T-helper 9 cell (primary cell): ENCODE measurements at places on chromosomes 5 and 9.

GRCh38 chr9:90099262-90099963 lies 494.6 kb downstream of the GADD45G start:
- DNase-seq, result no peak

DNA sequence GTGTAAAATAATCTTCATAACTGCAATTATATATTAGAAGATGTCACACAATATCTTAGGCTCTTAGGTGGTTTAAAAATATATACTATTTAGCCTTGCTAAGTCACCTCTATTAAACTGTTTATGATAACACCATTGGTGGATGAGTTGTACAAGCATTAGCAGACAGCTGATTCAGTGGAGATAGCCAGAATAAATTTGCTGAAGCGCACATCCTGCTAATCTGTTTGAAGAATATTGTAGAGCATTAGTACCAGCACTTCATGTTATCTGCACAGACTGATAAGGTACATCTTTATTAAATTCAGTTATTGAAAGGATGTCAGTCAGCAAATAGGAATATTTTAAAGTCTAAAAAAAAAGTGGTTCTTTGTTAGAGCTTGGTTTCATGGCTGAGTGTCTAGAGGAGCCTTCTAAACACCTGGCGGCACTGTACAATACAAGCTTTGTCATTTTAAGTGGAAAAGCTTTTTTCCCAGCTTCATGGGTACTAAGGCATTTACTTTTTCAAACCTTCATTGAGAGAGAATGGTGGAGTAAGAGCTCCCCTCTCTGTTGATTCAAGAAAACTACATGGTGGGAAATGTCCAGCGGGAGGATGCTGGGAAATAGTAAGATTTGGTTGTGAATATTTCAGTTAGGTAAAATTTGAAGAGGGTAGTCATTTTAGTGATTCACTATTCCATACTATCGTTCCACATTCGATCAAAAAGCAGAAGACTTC lies 275.1 kb downstream of the SLF1 start:
- DNase-seq, result no peak

GRCh38 chr9:134992755-134993124 lies 75.0 kb upstream of the FCN1 start:
- no peak for DNase-seq

DNA sequence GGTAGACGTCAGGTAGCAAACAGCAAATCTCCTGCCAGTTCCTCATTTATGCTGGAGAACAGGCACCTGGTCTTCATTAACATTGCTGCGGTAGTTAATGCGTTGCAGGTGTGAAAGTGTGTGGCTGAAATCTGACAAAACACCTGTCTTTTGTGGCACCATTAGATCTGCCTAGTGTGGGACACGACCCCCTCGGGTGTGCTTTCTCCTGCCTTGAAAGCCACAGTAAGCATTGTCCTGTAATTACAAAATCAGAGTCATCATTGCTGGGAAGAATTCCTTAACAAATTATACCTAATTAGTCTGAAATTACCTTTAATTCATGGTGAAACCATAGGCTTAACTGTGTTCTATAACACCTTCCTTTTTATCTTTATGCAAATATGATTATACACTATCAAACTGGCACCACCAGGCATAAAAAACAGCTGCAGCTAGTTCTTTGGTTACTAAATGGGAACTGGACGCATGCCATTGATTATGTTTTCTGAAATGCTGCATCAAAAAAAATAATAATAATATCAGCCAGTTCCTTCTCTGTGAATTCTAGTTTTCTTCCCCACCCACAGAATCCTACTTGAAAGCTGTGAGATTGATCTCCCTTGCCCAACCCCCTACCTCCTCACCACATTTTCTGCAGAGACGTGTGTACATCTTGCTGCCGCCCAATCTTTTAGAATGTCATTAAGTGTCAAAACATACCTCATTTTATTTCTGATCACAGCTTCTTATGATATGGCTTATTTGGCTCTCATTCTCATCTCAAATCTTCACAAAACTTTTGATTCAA lies 374.0 kb downstream of the NFIB start:
- no peak for DNase-seq

DNA sequence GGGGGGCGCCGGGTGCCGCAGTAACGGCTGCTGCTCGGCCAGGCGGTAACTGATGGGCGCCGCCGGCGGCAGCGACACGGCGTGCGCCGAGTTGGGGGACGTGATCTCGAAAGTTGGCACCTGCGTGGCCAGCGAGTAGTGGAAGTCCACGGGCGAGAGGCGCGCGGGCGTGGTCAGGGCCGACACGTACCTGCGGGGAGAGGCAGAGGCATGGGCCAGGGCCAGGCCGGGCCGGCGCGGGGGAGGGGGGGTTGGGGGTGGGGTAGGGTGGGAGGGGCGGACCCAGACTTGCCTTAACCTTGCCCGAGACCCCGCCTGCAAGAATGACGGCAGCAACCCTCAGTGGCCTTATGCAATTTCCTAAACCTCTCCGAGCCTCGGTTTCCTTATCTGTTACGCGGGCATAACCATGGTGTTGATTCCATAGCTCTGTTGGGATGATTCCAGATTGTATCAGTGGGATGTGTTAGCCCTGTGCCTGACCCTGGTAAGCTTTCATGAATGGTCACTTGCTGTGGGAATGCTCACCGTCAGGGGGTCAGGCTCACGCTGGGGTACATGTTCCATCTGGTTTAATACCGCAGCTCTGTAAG lies 53.0 kb downstream of the PSD2 start:
- peak; percentile 13 for DNase-seq

- no peak for DNase-seq
These were observed 2.7 kb downstream of the LCN9 start for GRCh38 chr9:135665795-135666189.

DNA sequence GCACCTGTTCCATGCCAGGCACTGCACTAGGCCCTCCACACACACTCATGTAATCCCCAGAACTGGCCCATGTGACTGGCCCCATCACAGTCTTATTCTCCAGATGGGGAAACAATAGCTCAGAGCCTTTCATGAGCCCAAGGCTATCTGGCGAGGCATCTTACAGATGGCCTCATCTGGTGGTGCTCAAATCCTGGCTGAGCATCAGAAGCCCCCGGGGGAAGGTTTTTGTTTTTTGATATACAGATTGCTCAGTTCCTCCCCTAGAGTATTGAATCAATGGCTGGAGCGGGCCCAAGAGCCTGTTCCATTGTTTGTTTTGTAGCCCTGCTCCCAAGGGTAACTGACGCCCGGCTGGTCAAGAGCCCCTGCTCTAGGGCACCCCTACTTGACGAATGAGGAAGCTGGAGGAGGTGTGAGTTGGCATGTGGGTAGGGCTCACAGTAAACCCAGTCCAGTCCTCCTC lies 145.3 kb upstream of the RAPGEF1 start:
- DNase-seq, result no peak

DNA sequence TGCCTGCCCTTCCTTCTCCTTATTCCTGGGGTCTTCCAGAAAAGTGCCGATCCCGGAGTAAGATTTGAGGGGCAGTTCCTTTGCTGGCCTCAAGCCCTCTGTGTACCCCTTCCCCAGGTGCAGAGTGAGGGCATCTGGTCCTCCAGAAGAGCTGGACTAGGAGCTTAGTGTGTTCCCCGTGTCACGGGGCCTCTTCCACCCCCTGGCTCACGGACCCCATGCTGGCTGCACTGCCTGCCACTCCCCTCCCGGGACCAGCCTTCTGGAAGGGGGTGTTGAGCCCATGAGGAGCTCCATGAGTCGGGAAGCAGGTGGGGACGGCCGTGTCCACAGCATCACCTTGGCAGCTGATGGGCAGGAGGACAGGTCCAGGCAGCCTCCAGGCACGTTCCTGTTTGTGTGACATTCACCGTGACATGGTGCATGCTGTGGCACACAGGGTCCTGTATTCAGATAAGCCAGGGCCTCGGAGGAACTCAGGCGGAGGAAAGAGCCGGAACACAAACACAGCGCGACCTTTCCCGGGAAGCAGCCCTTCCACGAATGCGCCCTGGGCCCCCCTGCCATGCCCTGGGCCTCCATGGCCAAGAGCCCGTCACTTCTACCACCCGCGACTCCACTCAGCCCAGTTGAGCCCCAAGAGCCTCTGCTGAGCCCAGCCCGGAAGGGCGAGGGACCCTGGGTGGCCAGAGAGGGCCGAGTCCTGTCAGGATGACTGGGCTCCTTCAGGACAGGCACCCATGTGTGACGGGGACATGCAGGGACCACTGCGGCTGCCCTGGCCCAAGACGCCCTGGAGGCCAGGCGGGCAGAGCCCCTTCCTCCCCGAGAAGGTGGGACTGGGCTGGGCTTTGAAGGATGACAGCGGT lies 5.9 kb upstream of the LCN1 start:
- no peak for DNase-seq

DNA sequence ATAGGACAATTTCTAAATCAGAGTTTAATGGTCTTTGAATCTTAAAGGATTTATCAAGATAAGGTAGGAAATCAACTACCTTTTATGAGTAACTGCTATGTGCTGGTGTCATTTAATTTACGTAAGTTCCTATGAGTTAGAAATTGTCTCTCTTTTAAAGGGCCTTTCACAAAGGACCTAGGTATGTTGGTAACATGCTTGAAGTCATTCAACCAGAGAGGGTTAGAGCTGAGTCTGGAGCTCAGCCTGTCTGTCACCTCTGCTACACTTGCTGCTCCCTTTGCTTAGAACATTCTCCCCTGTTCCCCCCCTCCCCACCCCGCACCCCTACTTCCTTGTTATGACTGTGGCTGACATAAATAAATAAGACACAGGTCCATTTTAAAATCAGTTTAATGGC lies 190.3 kb upstream of the SEMA6A start:
- DNase-seq, result no peak

GRCh38 chr9:117720555-117720954 lies 16.4 kb downstream of the TLR4 start:
- DNase-seq, result no peak

DNA sequence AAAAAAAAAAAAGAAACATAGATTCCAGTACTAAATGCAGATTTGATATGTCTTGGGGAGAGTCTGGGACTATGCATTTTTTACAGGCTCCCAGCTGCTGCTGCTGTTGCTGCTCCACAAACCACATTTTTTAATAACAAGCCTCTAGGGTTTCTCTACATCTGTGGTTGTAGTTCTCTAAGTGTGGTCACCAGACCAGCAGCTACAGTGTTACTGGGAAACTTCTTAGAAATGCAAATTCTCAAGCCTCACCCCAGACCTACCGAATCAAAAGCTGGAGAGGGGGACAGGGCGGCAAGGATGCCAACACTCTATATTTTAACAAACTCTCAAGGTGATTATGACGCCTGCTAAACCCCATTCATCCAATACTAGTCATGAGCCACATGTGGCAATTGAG lies 293.4 kb upstream of the PTGER4 start:
- DNase-seq, result no peak

- no peak for DNase-seq
These were observed 17.2 kb downstream of the PITX1 start for GRCh38 chr5:135016861-135017290.

DNA sequence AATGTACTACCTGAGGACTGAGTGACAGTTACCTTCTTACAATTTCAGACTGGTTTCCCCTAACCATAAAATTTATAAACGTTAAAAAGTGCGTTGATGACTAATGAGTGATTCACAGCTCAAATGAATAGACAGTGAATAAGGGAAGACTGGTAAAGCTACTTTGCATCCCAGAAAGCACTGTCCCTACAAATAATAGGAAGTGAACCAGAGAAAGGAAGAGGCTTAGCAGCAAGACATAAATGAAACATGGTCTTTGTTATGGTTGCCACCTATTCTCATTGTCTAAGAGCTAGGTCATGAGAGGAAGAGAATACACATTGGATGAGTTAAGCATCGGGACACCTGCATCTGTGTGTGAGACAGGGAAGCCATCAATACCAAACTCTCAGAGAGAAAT lies 849.2 kb downstream of the TAF11L14 start:
- DNase-seq, result no peak

DNA sequence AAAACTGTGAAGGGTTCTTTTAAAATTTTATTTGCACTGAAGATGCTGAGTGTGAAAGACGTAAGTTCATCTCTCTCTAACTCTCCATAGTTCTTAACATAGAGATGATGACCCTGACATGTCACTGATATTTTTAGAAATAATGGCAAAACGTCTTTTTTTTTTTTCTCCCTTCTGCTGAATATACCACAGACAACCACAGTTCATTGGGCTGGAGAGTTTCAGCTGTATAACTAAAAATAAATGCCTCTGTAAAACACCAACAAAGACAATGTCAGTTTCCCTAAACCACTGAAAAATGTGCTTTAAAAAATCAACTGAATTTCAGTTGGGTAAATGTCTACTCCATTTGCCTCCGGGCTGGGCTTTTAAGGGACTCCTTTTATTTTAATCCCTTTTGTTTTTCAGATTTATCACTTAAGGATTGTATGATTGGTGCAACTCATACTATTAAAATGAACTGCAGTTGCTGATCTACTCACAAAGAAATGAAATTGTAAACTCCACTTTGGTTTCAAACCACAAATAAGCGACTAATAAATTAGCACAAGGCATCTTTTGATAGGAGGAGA lies 830.9 kb upstream of the WWC1 start:
- no peak for DNase-seq

DNA sequence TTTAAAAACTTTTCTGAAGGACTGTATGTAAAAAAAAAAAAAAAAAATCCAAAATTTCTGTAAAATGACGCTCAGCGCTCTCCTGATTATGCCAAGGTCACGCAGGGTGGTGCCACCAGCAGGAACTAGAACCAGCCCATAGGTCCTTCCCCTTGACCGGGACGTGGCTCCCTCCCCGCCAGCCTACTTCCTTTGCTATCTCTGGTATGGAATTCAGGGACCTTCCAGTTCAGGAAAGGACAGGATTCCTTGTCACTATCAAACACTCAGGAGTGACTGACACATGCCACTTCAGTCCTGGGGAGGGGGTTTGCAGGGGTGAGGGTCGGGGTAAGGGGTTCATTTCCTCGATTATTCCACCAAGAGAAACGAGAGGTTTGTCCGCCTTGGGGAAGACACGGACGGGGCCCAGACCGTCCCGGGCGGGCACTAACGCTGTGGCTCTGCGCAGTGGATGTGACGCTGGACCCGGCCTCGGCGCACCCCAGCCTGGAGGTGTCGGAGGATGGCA lies 18.8 kb downstream of the BTNL9 start:
- no peak for DNase-seq

GRCh38 chr5:150307617-150308426 lies 5.1 kb upstream of the ARSI start:
- no peak for DNase-seq

DNA sequence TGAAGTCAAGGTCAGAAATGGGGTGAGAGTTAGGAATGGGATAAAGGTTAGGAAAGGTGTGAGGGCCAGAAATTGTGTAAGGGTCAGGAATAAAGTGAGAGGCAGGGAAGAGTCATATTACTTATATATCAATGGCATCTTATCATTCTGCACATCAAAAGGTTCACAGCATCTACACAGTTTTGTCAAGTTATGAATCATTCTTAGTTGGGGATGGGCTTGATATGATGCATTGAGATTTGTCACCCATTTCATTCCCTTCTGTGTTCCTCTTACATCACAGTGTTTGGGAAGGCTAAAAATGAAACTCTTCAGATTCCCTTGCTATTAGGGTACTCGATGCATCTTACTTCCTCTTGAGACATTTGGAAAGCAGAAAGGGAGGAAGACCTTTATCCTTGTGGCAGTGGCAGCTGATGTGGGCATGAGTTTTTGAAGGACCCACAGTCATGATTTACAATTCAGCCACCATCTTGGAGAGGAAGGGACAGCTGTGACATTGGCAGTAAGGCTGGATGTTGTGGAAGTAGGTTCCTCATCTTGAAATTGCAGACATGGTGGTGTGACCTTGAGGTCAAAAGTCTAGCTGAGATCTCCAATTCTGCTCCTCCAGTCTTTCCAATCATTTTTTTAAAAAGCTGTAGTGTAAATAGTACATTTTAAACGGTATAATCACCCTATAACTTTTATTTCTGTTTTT lies 24.2 kb upstream of the NPR3 start:
- DNase-seq, result no peak

GRCh38 chr5:79871364-79872120 lies 119.5 kb downstream of the MTX3 start:
- no peak for DNase-seq
